Aorta (tissue), 5 donors: ENCODE measurements at places on chromosomes 12 and 14. TPM values are rescaled to one million over a fixed set of nuclear protein-coding genes. Genes with fewer than 3 reads are reported as not detected.

The RNASE3 gene
- not detected for total RNA-seq

The TDRD9 gene
- 1.7 TPM for total RNA-seq

The MYH6 gene
- not detected for total RNA-seq

The TSPAN11 gene
- 2.8 TPM for total RNA-seq

The KLHL33 gene
- 0.39 TPM for total RNA-seq

The PGF gene
- total RNA-seq = 29.1 TPM

The KCNMB4 gene
- 2.0 TPM for total RNA-seq

The TBX3 gene
- 6.8 TPM for total RNA-seq

The TAS2R8 gene
- not detected for total RNA-seq

The EPYC gene
- not detected for total RNA-seq

The FAM222A gene
- total RNA-seq = 0.48 TPM

The CELA1 gene
- total RNA-seq = not detected

The NR2C1 gene
- total RNA-seq = 24.4 TPM

The RPL10L gene
- not detected for total RNA-seq

The ARG2 gene
- 4.1 TPM for total RNA-seq

The C12orf56 gene
- total RNA-seq = not detected

The ARMH4 gene
- 14.6 TPM for total RNA-seq

The RNASE1 gene
- total RNA-seq = 499 TPM

The CD163L1 gene
- total RNA-seq = 39.8 TPM

The LUM gene
- 118 TPM for total RNA-seq

The IL22 gene
- not detected for total RNA-seq

The ESRRB gene
- total RNA-seq = 0.33 TPM

The EIF2S3B gene
- 0.45 TPM for total RNA-seq
